ENCODE measurements at places on chromosomes 7 and 10. TPM values are rescaled to one million over a fixed set of nuclear protein-coding genes. Genes with fewer than 3 reads are reported as not detected.

The OR2A1 gene
- not detected for total RNA-seq

The DNAH11 gene
- not detected for total RNA-seq

The STAG3 gene
- 0.73 TPM for total RNA-seq

The GTF2IRD1 gene
- total RNA-seq = 7.7 TPM

The WIPF3 gene
- total RNA-seq = not detected

The INMT gene
- not detected for total RNA-seq
